ENCODE measurements at places on chromosomes 6 and 20.

GRCh38 chr20:49432550-49432949 lies 49.9 kb downstream of the KCNB1 start:
- DNase-seq, result no peak

DNA sequence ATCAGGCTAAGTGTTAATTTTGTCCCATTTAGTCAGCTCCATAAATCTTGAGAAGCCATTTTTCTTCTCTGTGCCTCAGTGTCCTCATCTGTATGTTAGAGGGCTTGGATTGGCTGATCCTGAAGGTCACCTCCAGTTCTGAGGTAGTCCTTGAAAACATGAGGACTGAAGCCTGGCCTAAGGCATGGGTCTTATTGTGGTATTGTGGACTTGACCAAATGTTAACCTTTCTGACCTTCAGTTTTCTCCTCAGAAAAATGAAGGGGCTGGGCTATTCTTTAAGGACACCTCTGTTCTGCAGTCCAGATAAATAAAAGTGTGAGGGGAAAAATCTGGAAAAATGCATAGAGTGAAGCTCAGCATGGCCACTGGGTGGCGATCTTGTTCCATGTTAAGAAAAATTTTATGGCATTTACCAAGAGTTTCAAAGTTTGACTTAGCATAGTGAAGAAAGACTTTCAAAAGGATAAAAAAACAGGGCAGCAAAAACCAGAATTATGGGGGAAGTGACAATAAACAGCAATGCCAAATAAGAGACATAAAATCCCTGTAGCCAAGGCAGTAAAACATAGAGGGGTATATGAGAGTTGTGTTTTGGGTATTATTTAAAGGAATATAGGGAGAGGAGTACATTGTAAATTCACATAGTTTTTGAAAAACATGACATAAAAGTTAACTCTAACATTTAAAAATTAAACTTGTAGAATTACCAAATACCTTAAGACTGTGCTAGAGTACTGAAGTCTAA lies 13.2 kb upstream of the TFB1M start:
- DNase-seq, result no peak

GRCh38 chr6:25366903-25367545 lies 87.8 kb downstream of the CARMIL1 start:
- no peak for DNase-seq

- no peak for DNase-seq
Observed at GRCh38 chr20:63027922-63028389, 21.2 kb upstream of the BHLHE23 start.

- no peak for DNase-seq
Observed at GRCh38 chr6:128350416-128351254, 169.8 kb downstream of the PTPRK start.

- no peak for DNase-seq
Observed at GRCh38 chr20:36875702-36876472, at the start of gene TLDC2. Gene TLDC2 (plus strand): TSS chr20:36876138. CDS start chr20:36876175, 37 bp downstream.

DNA sequence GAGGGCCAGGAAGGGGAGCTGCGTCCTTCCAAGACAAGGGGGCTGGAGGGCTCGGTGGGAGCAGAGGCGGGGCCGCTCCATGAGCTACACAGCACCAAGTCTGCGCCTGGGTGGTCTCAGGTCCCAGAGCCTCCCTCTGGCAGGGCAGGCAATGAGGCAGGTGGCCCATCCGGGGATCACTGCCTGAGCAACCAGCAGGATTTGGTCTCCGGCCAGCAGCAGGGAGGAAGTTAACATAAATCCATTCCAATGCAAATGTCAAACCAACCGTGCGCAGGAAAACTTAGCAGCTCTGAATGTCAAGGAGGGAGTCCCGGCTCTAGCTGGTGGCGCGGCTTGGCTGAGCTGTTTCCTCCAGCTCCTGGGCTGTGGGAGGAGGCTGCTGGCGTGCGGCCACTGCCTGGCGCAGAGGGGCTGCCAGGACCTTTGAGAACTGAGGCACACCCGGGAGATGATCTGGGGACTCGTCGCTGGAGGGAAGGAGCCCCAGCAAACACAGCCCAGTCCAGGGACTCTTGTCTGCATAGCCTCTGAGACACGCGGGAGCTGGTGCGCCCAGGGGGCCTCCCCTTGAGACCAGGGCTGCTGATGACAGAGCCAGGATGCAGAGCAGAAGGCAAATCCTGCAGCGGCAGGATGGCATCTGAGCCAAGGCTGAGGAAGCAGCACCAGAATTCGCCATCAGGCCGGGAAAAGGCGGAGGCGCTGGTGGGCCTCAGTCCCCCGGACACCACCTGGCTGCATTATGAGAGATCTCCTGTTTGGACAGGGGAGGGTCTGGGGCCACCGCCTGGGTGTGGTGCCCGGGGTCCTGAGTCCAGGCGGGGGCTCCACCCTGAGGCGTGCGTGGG lies 33.1 kb upstream of the CHRNA4 start:
- no peak for DNase-seq

DNA sequence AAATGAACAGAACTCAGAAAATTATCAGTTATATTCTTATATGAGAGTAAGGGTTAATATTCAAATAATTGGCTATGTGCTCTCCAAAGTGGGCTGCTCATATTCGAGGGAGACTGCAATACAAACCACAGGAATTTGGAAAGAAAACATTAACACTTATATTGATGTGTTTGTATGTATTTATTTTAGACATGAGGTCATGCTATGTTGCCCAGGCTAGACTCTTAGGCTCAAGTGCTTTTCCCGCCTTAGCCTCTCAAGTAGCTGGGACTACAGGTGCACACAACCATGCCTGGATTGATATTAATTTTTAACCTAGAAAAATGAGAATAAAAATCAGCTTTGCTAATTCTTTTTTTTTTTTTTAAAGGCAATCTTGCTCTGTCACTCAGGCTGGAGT lies 35.0 kb downstream of the BTBD9 start:
- DNase-seq, result no peak

- DNase-seq, result no peak
Observed at GRCh38 chr6:169473663-169474062, 220.0 kb upstream of the THBS2 start.

- no peak for DNase-seq
Observed at GRCh38 chr6:91155129-91155785, 568.4 kb upstream of the MAP3K7 start.

DNA sequence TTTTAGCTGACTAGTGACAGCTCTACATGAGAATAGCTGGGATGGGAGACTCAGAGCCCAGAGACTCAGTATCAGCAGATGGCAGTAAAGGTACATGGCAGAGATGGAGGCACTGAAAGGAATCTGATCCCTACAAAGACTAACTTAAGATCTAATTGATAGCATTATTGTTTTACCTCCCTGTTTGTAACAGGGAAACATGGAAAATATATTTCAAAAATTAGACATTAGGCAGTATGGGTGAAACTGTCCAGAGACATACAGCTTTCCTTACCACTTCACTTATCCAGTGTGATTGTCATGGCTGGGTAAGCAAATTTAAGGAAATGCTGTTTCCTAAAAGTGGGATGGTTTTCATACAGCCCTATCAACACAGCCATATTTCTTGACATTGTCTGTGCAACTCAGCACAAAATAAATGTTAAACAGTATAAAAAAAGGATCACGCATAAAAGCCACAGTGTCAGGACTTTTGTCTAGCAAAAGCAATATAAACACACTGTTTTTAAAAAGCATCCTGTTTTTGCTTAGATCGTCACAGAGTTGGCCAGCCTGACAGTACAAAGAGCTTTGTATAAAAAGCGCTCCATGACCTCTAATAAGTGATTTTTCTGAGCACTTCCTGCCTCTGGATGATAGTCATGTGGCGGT lies 376.9 kb downstream of the PHF3 start:
- DNase-seq, result no peak

DNA sequence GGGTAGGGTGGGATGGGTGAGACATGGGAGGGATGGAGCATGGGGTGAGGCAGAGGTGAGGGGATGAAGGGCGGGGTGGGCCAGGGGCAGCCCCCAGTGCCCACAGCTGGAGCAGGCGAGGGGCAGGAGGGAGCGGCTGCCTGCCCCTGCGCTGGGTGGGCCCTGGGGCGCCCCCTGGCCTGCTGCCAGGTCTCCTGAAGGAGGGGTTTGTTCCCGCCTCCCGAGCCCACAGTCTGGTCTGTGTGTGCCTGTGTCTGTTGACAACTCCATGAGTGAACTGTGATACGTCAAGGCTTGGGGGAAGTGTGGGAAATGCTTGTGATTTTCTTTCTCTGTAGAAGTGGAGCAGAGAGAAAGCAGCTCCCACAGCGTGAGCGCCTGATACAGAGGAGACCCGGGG lies 10.9 kb upstream of the MRGBP start:
- no peak for DNase-seq

GRCh38 chr6:156113631-156114030 lies 658.0 kb upstream of the NOX3 start:
- no peak for DNase-seq

DNA sequence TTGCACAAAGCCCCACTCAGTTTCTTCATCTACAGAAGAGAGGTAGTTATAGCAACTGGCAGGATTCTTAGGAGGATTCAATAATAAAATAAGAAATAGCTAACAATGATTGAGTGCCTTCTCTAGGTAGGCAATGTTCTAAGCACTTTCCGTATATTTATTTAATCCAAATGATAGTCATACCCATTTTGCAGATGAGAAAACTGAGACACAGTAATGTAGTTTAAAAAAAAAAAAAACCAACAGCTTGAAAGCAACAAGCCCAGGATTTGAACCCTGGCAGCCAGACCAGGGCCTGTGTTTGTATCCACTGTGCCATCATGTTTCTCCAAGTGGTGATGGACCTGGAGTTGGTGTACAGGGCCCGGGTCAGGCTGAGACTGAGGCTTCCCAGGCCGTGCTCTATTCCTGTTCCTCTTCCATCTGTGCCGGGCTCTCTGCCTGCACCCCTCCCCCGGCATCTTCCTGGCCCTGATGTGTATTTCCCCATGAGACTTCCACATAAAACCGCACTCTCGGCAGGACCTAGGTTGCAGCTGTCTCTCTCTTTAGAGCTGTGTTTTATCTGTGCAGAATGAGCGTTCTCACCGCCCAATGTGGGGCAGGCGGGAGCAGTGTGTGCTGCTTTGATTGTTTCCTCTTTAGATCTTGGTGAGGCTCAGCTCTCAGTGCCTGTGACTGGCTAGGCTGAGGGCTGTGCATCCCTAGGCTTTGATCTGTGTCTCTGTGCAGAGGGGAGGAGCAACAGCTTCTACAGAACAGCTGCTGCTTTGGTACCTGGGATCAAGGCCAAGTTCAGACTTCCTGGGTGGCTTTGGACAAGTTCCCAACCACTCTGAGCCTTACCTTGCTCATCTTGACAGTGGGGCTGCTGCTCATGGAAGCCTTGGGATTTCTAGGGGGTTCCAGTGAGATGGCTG lies 49.5 kb downstream of the TOX2 start:
- no peak for DNase-seq

GRCh38 chr6:107554918-107555317 lies 65.0 kb downstream of the SOBP start:
- no peak for DNase-seq

- no peak for DNase-seq
Observed at GRCh38 chr20:58584881-58585752, 66.0 kb upstream of the STX16 start.

- no peak for DNase-seq
Observed at GRCh38 chr20:64102647-64103354, 4.6 kb downstream of the NPBWR2 start.

- no peak for DNase-seq
Observed at GRCh38 chr6:88339761-88340160, 173.6 kb upstream of the CNR1 start.

DNA sequence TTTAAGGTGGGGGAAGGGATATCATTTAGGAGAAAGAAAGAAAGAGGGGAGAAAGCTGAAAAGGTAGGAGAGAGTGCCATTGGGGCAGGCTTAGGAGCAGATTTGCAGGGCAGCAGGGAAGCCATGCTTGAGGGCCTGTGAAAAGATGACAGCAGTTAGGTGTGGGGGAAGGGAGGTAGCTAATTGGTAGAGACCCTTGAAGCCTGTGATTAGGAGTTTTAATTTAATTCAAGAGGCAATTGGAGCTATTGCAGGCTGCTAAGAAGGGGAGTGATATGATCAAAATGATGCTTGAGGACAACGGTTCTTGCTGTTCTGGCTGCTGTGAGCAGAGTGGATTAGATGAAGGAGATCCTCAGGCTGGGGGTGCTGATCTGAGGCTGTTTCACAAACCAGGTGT lies 24.5 kb upstream of the SEC63 start:
- DNase-seq, result no peak

- DNase-seq, result no peak
Observed at GRCh38 chr6:37607944-37608343, 89.7 kb downstream of the MDGA1 start.

GRCh38 chr6:14887986-14888574 lies 357.8 kb upstream of the JARID2 start:
- no peak for DNase-seq

DNA sequence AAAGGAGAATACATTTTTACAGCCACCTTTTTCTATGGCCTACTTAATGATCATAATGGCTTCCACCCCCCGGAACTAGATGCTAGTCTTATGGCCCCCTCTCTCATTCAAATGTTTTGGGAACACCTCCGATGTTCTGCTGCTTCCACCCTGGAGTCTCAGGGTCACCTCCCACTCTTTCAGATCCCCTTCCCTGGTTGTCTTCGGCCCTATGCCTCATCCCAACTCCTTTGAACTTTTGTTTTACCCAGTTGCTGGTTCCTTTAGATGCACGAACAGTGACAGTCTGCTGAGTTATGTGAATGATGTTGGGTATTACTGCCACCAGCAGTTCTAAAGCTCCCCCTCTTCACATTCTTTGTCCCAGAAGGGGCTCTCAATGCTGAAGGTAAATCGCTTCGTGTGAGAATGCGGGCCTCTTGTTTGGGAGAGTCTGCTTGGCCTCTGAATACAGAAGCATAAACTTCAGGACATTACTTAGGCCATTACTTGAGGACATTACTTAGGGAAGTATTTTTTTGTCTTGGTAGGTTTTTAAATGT lies 309.1 kb downstream of the SOX4 start:
- DNase-seq, result no peak

DNA sequence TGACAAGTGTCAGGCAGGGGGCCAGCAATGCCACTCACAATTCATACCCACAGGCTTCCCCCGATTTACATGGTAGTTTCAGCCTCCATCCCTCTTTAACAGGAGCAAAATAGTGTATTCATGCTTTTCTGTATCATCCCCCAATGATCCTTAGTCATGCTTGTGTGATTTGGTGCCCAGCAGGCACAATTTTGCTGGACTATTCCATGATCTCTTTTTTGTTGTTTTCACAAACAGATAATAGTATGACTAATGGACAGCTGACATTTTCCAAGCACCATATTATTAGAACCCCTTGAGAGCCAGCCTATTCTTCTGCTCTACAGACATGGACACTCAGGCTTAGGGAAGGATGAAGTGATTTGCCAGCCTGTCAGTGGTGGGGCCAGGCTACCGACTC lies 128.2 kb upstream of the RIPOR2 start:
- DNase-seq, result no peak

DNA sequence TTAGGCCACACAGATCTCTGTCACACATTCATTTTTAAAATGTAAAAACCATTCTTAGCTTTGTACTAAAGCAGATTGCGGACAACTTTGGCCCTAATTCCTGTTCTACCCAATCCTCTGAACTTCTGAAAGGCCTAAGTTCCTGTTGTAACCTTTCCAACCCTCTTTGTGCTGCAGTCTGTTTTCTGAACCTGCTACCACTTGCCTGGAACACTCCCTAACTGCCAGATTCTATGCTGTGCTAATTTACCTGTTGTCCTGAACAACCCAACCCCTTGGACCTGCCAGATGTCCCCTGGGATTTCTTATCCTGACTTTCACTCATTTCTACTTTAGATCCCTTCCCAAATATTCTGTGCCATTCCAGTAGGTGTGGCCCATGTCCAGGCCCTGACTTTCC lies 398.7 kb downstream of the ZFAND3 start:
- no peak for DNase-seq
